A549 treated with Mapracorat at 1 μM for 4 hours (cell line): ENCODE measurements at places on chromosomes 4 and X. TPM values are rescaled to one million over a fixed set of nuclear protein-coding genes. Genes with fewer than 3 reads are reported as not detected.

PABPC1L2B gene
- not detected in 5 replicates for total RNA-seq

RASSF6 gene
- 0.52 to 1.0 TPM (median 0.88 TPM) in 5 replicates for total RNA-seq

DDIT4L gene
- total RNA-seq = 0.21 to 0.51 TPM (median 0.24 TPM) in 5 replicates

HSFX3 gene
- total RNA-seq = not detected in 5 replicates

SMIM9 gene
- not detected in 5 replicates for total RNA-seq

GAGE12F gene
- total RNA-seq = not detected in 5 replicates

GPRASP1 gene
- 0.22 to 0.35 TPM (median 0.26 TPM) in 5 replicates for total RNA-seq

SOWAHB gene
- total RNA-seq = 0.04 to 0.10 TPM (median 0.05 TPM) in 4 of 5 replicates, not detected in the other

TKTL1 gene
- total RNA-seq = 0.10 to 0.34 TPM in 2 of 5 replicates, not detected in the others

F8A2 gene
- not detected in 5 replicates for total RNA-seq

UCP1 gene
- not detected in 5 replicates for total RNA-seq

ZDHHC15 gene
- total RNA-seq = not detected in 5 replicates

IGSF1 gene
- total RNA-seq = 0.21 to 1.0 TPM (median 0.29 TPM) in 5 replicates

FANCB gene
- 2.6 to 4.2 TPM (median 3.1 TPM) in 5 replicates for total RNA-seq

MAGEA1 gene
- total RNA-seq = 0.09 to 0.13 TPM (median 0.12 TPM) in 4 of 5 replicates, not detected in the other

SPP1 gene
- total RNA-seq = 148 to 200 TPM (median 167 TPM) in 5 replicates

METTL14 gene
- total RNA-seq = 11.2 to 18.2 TPM (median 16.1 TPM) in 5 replicates

ZNF711 gene
- total RNA-seq = 0.69 to 0.84 TPM (median 0.71 TPM) in 5 replicates

PPP1R2C gene
- total RNA-seq = not detected in 5 replicates

SNX25 gene
- total RNA-seq = 5.6 to 8.3 TPM (median 7.0 TPM) in 5 replicates

ERAS gene
- total RNA-seq = not detected in 5 replicates

GPR82 gene
- not detected in 5 replicates for total RNA-seq

PROM1 gene
- total RNA-seq = 0.28 to 0.59 TPM (median 0.37 TPM) in 5 replicates

TDO2 gene
- 0.46 to 1.1 TPM (median 0.66 TPM) in 5 replicates for total RNA-seq

PRDM8 gene
- 0.08 to 0.28 TPM (median 0.12 TPM) in 5 replicates for total RNA-seq

RHOXF2 gene
- total RNA-seq = not detected in 5 replicates

OTOP1 gene
- total RNA-seq = not detected in 5 replicates

WDR19 gene
- 7.2 to 9.2 TPM (median 8.8 TPM) in 5 replicates for total RNA-seq

SYN1 gene
- total RNA-seq = 0.15 to 0.36 TPM (median 0.22 TPM) in 5 replicates

RASL11B gene
- total RNA-seq = 0.13 to 0.30 TPM (median 0.16 TPM) in 3 of 5 replicates, not detected in the others

MORC4 gene
- 29.7 to 42.8 TPM (median 31.0 TPM) in 5 replicates for total RNA-seq

ARHGAP36 gene
- total RNA-seq = not detected in 5 replicates

SORBS2 gene
- 0.17 to 1.0 TPM (median 0.29 TPM) in 5 replicates for total RNA-seq

OPRPN gene
- not detected in 5 replicates for total RNA-seq

RIPPLY1 gene
- total RNA-seq = not detected in 5 replicates

EGF gene
- total RNA-seq = 0.31 to 0.49 TPM (median 0.38 TPM) in 5 replicates

OTUD6A gene
- not detected in 5 replicates for total RNA-seq

BMX gene
- total RNA-seq = not detected in 5 replicates

ODAPH gene
- total RNA-seq = 0.14 to 0.21 TPM in 2 of 5 replicates, not detected in the others

ARR3 gene
- not detected in 5 replicates for total RNA-seq

ABLIM2 gene
- total RNA-seq = 4.4 to 9.4 TPM (median 6.4 TPM) in 5 replicates

RPS6KA6 gene
- 4.3 to 6.5 TPM (median 5.7 TPM) in 5 replicates for total RNA-seq

SMPX gene
- 0.20 TPM in 1 of 5 replicates, not detected in the others for total RNA-seq

AFF2 gene
- 0.02 TPM in 1 of 5 replicates, not detected in the others for total RNA-seq

GSX2 gene
- total RNA-seq = not detected in 5 replicates

ARHGEF38 gene
- not detected in 5 replicates for total RNA-seq

CXXC4 gene
- total RNA-seq = 0.02 TPM in 2 of 5 replicates, not detected in the others

VMA21 gene
- 18.3 to 29.1 TPM (median 28.6 TPM) in 5 replicates for total RNA-seq

PLAC8 gene
- 0.55 to 1.1 TPM (median 0.89 TPM) in 5 replicates for total RNA-seq

CDKL2 gene
- 0.82 to 1.0 TPM (median 0.91 TPM) in 5 replicates for total RNA-seq

MND1 gene
- 12.3 to 18.7 TPM (median 13.3 TPM) in 5 replicates for total RNA-seq

ZNF674 gene
- total RNA-seq = 1.5 to 4.1 TPM (median 1.8 TPM) in 5 replicates

GLOD5 gene
- total RNA-seq = not detected in 5 replicates

MAGEE2 gene
- not detected in 5 replicates for total RNA-seq
